CD4-positive, alpha-beta T cell treated with Interleukin-12 subunit alpha and Interleukin-12 subunit beta, for 1 hour (primary cell): ENCODE measurements at places on chromosomes 5 and 9.

DNA sequence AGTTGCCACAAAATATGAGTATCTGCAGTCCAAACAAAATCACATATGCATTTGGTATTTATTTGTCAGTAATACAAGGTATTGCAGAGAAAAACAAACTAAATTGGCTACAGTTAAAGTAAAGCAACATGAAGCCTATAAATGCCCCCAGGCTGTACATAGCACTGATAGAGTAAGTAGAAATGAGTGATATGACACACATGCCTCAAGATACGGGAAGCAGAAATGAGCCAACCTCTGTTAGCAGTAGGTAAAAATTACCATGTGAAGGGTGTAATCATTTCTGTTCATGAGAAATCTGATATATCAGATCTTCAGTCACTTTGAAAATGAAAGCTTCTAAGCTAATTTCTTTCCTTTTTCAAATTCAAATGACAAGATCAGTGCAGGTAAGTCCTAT lies 131.1 kb downstream of the CHSY3 start:
- DNase-seq, result no peak

DNA sequence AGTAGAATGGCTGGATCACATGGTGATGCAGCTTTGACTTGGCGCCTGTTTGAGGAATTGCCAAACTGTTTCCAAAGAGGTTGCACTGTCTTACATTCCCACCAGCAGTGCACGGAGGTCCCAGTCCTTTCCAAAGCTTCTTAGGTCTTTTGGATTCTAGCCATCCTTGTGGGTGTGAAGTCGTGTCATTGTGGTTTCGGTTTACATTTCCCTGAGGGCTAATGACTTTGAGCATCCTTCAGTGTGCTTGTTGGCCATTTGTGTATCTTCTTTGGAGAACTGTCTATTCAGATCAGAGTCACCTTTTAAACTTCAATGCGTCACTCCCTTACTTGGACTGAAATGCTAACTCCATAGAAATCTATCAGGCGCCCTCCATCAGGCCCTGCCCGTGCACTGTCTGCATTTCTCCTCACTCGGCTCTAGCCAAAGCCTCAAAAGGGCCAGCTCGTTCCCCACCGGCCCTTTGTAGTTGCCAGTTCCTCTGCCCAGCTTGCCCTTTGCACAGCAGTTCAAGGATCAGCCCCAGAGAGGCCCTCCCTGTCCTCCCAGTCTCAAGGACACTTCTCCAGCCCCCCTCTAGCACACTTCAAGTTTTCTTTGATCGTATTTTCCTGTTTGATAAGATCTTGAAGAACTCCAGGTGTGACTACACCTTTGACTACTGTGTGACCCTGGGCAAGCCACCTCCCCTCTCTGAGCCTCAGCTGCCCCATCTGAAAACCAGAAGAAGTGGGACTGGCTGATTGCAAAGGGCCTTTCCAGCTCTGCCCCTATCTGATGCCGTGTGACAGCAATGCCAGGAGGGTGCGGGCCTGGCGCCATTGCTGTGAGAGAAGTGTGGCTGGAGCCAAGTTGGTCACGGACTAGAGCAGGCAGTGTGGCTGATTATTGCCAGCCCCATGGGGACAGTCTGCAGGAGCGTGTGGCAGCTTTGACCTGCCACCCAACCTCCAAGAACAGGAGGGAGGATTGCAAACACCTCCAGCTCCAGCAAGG lies 5.6 kb downstream of the HRH2 start:
- no peak for DNase-seq

DNA sequence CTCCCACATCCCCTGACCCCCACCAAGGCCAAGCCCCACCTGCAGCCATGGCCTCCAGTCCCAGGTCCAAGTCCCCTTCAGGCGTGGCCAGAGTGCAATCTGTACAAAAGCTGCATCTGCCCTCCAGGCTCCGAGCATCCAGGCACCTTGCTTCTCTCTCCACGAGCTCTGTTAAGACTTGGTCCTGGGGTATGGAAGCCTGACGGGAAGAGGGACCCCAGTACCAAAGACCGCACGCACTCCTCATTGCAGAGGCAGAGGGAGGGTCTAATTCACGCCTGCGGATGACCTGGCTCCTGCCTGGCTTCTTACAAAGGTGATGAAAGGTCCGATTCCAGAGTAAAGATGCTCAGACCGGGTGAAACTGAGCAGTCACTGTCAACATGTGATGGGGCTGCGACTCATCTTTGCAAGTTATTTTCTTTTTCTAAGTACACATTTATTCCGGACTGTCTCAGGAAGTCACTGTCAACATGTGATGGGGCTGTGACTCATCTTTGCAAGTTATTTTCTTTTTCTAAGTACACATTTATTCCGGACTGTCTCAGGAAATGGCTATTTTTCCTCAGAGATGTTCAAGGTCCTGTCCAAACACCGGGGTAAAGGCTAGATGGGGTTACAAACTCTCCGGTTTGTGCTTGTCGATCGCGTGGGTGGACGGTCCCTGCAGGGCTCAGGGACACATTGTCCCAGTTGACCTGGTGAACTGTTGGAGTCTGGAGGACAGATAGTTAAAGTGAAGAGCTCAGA lies 252.0 kb upstream of the IRX4 start:
- DNase-seq, result no peak

DNA sequence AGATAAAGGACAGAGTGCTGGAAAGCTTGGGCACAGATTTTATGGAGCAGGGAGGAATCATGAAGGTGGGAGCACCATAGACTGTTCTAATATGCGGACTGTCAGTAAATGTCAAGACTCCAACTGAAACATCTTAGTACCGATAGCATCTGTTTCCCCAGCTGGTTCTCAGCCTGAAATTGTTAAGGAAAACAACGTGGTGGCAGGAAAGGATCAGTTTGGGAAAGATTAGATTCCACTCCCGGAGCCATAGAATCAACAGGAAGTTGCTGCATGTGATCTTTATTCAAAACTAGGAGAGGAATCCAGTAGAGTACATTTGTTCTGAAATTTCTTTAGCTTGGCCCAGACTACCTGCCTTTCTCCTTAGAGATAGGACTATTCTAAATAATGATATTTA lies 559.1 kb downstream of the CSNK1G3 start:
- no peak for DNase-seq

DNA sequence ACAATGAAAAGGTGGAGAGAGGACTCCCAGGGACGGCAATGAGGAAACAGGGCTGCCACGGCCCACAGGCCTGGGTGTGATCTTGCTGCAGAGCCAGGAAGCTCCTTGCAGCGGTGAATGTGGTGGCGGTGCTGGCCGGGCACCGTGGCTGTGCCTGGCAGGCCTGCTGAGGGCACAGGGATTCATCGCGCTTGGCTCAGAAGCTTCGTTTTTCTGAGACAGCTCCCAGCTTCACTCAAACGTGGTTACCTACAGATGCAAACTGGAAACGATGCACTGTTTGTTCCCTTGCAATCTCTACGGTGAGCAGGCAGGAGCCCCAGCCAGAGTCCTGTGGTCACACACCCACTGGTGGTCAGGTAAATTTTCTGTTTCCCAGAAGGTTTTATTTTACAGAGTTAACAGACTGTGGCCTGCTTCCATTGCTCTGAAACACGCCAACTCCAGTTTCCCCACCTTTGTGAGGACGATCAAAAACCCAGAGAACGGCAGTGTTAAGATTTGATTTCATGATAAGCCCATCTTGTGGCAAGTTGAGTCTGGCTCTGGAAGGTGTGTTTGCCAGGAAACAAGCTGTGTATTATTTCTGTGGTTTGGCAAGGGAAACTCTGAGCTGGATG lies 183.9 kb downstream of the AUH start:
- no peak for DNase-seq

GRCh38 chr9:111613436-111614040 lies 14.1 kb upstream of the PTGR1 start:
- no peak for DNase-seq

GRCh38 chr9:79799691-79800335 lies 228.0 kb downstream of the TLE4 start:
- DNase-seq, result no peak

GRCh38 chr5:150279330-150280020 lies 10.1 kb downstream of the CAMK2A start:
- no peak for DNase-seq

GRCh38 chr5:103014983-103015382 lies 105.0 kb downstream of the GIN1 start:
- no peak for DNase-seq

DNA sequence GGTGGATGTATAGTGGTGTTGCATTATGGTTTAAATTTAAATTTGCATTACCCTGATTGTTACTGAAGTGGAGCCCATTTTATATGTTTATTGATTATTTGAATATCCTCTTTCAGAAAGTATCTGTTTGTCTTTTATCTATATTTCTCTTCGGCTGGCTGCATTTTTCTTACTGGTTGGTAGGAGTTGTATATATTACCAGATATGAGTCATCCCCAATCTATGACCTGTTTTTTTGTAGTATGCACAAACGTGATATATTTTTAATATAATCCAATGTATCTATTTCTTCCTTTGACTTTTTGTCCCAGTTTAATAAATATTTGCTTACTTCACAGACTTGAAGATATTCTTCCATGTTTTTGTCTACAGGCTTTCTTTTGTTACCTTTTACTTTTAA lies 29.3 kb upstream of the CAMK4 start:
- no peak for DNase-seq
